ENCODE measurements at places on chromosomes 5 and 9.

DNA sequence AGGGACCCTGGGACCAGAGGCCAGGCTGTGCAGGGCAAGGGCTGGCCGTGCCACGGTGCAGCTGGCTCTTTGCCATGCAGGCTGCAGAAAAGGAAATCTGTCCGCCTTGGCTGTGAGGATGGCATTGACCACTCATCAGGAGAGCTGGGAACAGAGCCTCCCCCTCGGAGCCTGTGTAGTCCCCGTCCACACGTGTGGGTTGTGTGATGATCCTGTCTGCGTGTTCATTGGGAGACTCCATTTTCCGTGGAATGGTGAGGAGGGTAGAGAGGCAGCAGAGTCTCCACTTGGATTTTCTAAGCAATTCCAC is 47.7 kb downstream of the EHMT1 start:
- no peak for DNase-seq

- DNase-seq = no peak
Observed at GRCh38 chr9:91197232-91198181, 164.2 kb downstream of the AUH start.

DNA sequence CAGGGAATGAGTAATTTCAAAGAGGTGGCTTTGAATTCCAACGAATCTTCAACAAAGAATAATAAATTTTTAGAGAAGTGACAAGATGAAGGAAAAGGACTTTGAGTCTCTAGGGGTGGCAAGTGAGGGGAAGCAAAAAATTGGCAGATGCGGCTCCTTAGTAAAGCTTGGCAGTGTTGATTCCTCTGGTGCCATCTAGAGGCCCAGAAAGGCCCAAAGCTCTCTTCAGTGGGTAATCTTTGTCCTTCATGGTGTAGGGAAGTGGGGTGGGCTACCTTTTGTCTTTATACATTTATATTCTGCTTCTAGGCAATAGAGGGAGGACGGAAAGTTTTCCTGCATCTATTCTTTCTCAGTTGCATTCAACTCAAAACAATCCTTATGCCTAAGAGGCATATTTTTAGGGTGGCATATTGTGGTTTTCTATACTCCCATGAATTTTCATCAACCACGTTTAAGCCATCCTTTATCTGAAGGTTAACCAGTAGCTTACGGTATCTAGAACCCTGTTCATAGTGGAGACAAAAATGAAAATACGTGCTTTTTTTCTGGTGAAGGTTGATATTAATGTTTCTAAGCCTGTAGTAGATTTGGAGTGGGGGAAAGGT is 17.5 kb upstream of the ROPN1L start:
- DNase-seq = no peak

DNA sequence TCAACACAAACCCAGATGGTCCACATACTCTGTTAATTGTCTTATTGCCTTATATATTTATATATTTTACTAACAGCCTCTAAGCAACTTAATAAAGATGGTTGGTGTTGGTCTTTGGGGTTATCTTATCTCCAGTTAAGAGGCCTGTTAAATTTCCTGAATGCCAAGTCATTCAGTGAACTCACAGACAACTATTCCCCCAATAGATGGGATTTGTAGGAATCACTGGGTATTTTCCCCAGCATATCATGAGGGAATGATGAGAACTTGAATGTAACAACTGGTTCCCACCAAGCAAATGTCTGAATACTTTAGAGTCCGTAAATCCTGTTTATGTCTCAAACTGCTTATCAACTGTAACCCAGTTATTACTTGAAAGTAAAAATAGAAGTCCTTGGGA is 42.7 kb upstream of the RETREG1 start:
- DNase-seq = no peak

DNA sequence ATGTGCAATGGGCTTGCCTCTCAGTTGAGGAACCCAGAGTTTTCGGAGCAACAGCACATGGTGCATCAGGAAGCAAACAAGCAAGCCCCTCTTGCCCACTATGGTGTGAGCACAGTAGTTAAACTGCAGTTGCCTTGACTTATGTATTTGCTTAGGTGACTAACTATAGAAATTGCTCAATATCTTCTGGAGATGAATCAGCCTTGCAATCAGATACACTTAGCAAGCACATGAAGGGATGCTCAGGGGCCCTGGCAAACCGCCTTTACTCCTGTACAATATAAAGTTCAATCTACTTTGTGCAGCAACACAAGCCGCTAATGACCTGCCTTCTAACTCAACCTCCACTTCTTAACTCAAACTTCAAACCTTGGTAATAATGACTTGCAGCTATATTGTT is 581.7 kb upstream of the RIOK2 start:
- DNase-seq = no peak

GRCh38 chr5:74372051-74372450 is 268.5 kb downstream of the ENC1 start:
- DNase-seq = no peak

GRCh38 chr9:82726424-82727276 is 336.3 kb downstream of the RASEF start:
- DNase-seq = no peak

GRCh38 chr5:119363271-119363670 is 7.5 kb downstream of the TNFAIP8 start:
- DNase-seq = no peak

- DNase-seq = no peak
Observed at GRCh38 chr5:132058646-132059042, 1.8 kb upstream of the IL3 start.

DNA sequence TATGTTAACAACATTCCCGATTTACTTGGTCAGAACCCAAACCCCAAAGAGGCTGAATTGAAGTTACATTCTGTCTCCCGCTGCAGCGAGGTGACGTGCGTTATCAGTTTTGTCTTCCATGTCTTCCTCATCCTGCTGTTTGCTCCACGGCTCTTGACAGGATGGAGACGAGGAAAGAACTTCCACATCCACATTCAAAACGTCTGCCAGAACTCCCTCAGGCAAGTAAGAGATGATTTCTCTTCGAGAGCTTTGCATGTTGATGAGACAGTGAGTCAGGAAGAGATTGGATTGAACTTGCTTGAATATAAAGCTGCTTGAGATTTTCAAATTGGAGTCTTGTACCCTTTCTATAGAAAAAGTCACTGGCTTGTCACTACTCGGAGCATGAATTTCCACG is 242.6 kb downstream of the AUH start:
- DNase-seq = no peak

- DNase-seq = no peak
Observed at GRCh38 chr5:125835293-125836172, 587.7 kb upstream of the GRAMD2B start.

DNA sequence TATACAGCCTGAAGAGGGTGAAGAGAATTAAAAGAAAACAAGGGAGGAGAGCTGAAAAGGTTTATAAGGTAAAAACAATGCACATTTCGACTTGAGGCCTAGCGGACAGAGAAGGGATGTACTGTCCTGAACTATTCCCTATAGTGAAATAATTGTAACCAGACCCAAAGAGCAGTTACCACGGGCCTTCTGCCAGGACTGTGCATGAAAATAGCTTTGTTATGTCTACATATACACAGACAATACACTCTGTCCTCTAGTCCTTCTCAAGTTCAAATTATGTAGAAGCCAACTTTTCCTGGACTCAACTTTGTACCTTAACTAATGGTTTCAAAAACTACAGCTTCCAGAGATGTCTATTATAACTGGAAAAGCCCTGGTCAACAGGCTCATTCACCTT is 223.7 kb downstream of the PCSK5 start:
- no peak for DNase-seq

- no peak for DNase-seq
Observed at GRCh38 chr5:1278216-1278615, 16.7 kb downstream of the TERT start.

DNA sequence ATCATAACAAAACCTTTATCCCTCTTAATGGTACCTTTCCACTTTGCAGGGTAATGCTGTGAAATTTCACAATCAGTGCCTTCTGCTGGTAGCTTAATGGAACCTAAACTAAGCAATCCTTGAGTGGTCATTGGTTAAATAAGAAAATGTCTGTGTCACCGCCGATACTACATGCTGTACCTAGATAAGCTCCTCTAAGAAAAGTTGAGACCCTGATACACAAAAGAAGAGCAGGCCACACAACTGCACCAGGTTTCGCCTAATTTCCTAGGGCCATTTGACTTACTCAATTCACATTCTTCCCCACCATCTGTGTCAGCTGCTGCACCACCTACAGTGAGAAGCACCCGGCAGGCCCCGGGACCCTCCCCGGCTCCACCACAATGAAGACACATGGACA is 9.0 kb upstream of the EDF1 start:
- no peak for DNase-seq

DNA sequence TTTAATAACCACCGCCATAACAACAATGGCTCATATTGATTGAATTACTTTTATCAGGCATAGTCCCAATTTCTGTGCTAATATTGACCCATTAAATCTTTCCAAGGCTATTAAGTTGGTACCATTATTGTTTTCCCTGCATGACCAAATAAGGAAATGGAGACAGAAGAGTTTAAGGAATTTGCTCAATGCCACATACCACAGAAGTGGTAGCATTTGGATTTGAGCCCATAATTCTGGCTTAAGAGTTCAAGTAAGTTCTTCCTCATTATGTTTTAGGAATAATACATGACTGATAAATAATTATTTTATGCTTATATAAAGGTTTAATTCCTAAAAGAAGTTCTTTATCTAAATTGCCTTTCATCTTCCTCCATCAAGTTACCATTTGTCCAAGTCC is 43.4 kb upstream of the HAPLN1 start:
- no peak for DNase-seq

- no peak for DNase-seq
Observed at GRCh38 chr5:143714629-143715028, 97.3 kb upstream of the HMHB1 start.

DNA sequence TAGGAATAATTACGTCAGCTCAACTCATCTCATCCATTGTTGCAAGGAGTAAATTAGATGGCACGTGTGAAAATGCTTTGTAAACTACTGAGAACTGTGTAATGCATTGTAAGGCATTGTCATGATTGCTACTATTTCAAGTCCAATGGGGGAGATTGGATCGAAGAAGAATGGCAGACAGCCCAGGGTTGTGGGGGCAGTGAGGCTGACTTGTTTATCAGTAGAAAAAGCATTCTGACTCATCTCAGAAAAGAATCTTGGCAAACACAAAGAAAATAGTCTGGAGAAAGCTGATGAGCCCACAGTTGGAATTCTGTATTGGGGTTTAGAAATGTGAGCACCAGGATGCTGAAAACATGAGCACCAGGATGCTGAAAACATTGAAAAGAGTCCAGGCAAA is 28.0 kb upstream of the DAP start:
- no peak for DNase-seq

GRCh38 chr9:113772121-113772810 is 103.8 kb upstream of the ZNF618 start:
- no peak for DNase-seq

GRCh38 chr9:92659601-92660000 is 10.3 kb downstream of the IPPK start:
- no peak for DNase-seq

- no peak for DNase-seq
Observed at GRCh38 chr5:59709846-59710245, 183.7 kb downstream of the PDE4D start.

GRCh38 chr5:9230355-9230754 is 315.5 kb downstream of the SEMA5A start:
- DNase-seq = no peak

GRCh38 chr5:179765400-179765799 is 28.4 kb upstream of the LTC4S start:
- no peak for DNase-seq

GRCh38 chr9:114055061-114055460 is 23.0 kb downstream of the AMBP start:
- no peak for DNase-seq

DNA sequence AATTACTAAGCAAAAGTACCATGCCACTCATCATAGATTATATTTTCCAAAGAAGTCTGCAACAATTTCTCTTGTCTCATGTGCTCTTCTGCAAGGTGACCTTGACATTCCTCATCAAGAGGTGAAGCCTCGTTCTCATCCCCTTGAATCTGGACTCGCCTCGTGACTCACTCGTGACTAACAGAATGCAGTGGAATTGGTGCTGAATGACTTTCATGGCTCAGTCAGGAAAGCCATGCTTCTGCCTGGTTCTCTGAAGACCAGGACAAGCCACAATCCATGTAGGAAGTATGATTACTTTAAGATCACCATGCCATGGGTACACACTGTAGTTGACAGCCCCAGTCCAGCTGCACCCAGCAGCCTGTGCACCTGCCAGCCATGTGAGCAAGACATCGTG is 335.8 kb downstream of the GADD45G start:
- no peak for DNase-seq

GRCh38 chr5:33840927-33841547 is 50.8 kb downstream of the ADAMTS12 start:
- DNase-seq = no peak

- no peak for DNase-seq
Observed at GRCh38 chr5:74032617-74033016, 406.6 kb downstream of the ARHGEF28 start.

- DNase-seq = no peak
Observed at GRCh38 chr5:123476731-123477130, 35.2 kb upstream of the CSNK1G3 start.

DNA sequence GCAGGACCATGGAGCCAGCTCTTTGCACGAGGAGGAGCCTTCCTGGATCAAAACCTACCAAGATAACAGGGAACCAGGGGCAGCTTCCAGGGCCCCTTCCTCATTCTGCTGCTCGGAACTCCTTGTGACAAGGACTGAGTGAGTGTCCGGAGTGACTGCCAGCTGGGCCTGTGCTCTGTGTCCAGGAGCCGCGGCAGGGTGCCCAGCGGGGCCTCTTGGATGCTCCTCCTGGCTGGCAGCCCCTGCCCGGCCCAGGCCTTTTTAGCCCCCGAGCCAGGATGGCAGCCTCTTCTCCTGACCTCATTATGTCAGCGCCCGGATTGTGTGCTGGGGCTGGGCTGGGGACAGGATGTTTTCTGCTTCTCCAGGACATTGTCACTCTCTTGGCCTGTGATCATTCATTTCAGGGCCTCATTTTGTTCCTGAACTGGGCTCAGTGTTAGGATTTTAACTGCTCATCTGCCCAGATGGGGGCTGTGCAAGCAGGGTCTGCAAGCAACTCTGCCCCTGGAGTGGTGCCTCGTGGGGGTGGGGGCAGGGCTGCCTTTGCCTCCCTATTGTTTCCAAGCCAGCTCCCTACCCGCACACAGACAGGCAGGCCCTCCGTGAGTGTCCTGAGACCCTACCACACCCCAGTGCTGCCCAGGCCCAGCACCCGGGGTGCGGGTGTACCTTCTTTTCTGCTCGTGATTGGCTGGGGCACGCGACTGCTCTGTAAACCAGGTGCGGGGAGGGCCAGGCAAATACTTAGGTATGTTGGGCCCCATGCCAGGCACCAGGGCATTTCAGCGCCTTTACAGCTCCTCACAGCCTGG is 161.6 kb downstream of the COL23A1 start:
- no peak for DNase-seq

DNA sequence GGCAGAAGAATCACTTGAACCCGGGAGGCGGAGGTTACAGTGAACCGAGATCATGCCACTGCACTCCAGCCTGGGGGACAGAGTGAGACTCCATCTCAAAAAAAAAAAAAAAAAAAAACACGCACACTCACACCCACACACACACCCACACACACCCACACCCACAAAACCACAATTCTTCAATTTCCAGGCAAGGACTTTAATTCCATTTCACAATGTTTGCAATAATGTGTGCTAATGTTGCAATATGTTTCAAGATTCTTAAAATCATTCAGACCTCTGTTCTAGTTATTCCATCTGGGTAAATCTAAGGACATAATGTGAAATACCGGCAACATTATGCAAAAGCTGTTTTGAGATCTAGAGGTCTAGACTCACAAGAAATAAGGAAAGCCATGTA is 28.3 kb downstream of the CCDC69 start:
- DNase-seq = no peak
